ENCODE measurements at places on chromosomes 4 and X.

DNA sequence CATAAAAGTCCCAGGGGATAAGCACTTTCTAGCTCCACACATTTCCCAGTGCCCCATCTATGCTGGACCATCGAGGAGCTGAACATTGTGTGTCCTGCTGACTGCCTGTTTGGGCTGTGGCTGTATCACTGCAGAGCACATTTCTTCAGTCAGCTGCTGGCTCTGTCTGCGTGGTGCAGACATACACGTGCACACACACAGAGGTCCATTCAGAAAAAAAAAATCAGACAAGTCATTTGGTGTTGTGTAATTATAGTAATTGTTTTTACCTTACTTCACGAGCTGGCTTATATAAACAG is 1.1 kb upstream of the PDLIM3 start:
- DNase-seq = no peak

GRCh38 chr4:1247864-1248244 is 1.1 kb downstream of the CTBP1 start:
- DNase-seq = no peak

DNA sequence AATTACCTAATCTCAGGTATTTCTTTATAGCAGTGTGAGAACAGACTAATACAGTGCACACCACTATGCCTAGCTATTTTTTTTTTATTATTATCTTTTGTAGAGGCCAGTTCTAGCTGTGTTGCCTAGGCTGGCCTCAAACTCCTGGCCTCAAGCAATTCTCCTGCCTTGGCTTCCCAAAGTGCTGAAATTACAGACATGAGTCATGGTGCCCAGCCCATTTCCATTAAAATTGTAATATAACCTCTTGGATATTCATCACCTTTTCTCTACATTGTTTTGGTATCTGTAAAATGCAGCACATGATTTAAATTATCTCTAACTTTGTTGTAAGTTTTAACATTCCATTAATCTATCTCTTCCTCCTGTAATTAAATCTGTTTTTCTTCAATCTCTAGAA is 2052.9 kb downstream of the ARAP2 start:
- no peak for DNase-seq

DNA sequence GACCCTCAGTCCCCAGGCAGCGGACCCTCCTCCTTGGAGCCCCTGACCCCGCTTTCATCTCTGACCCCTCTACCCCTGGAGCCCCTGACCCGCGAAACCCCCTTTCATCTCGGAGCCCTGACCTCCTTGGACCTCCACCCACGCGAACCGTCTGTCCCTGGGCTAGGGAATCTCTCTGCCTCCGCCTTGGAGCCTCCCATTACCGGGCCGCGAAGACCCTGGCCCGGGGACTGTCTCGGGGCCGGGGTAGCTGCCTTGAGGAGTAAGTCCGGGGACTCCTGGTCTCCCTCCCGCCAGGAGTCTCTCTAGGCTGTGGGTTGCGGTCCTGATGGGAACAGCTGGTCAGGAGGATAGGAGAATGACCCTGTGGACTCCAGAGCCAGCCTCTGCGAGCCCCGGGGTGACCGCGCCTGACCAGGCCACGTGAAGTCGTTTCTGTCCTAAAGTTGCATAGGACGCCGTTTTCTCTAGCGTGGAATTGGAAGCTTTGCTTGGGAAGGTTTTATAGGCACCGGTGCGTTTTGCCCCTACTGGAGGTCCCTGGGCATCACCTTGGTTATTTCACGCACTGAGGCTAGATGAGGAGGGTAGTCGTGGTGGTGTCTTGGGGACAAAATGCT is 824 bp downstream of the TBC1D14 start:
- DNase-seq = no peak

DNA sequence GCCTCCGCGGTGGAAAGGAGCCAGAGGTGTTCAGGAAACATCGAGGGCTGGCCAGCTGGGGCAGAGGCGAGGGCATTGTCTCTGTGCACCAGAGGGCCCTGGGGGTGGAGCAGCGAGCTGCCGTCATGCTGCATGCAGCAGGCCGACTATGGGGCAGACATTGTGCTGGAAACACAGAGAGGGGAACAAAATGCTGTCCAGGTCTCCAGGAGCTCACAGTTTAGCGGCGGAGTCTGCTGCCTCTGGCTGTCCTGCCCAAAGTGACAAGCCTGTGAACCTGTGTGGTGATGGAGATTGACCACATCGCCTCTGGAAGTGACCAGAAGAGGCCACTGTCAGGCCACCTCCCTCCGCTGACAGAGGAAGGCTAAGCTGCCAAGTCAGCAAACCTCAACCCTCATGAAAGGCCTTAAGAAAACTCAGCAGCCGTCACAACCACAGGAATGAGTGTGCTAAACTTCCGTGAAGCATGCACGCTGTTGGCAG is 20.1 kb upstream of the SASH3 start:
- DNase-seq = peak; percentile 71

DNA sequence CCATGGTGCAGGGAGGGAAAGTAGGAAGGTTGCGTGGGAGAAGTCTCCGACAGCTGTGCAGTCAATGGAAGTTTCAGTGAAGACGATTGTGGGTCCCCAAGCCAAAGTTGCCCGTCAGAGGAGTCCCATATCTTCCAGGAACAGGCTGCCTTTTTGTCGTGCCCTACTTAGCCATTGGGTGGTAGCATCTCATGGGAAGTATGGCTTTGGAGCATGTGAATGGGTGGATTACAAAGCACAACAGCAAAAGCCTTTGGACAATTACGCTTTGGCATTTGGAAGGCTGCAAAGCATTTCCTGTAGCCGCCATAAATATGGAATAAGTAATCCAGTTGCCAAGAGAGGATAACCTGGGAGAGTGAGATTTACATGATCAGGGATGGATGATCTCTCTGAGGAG is 300.7 kb upstream of the BOD1L1 start:
- no peak for DNase-seq

DNA sequence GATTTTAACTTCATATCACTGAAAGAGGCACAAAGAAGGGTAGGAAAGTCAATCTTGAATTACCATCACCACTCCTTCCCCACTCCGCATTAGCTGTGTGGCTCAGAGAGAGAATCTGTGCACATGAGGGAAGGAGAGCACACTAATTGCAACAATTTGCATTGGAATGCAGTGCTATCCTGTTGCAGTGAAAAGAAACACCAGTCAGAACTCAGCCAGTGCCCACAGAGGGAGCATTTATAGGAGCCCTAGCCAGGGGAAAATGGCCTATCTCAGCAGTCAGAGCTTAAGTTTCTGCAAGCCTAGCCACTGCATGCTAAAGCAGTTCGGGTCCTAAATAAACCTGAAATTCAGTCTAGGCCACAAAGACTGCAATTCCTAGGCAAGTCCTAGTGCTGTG is 159.4 kb upstream of the AR start:
- DNase-seq = no peak

DNA sequence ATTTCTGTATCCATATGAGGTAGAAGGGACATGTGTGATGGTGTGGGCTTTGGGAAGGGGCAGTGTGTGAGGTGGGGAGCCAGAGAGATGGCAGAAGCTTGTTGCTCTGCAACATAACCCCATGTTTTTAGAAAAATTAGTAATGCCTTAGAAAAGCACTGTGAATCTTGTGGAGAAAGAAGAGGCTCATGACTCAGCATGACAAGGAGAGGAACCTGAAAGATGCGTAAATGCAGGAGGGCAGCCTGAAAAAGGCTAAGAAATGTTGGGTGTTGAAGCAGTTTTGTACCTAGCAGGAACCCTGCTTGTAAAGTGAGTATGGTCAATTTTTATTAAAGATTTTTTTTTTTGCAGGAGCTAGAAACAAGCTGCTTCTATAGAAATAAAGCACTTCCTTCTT is 59.8 kb downstream of the ARSJ start:
- DNase-seq = peak; percentile 17

DNA sequence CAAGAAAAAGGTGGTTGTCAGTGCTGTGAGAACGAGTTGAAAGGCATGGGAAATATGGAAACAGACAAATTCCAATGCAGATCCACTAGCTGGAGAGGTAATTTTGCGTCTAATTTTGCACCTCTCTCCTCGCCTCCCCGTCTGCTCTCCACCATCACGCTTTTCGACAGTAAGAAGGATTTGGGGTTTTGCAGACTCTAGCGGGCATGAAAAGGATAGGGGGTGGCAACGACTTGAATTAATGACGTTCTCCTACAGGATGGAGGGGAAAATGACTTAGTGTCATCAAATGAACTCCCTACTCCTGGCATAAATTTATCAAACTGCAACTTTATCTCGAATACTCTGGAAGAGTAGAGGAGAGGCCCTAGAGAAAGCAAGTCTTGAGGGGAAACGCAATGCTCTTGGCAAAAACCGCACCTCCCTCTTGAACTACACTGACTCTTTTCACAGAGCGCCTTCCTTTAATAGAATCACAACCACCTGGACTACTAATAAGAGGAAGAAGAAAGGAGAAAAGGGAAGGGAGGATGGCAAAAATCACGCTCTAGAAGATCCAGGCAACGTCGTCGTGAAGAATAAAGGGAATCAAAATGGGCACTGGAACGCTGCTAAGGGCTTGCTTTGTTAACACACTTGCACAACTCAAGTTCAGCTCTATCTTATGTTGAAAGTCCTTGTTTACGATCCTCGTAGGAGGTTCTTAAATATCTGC is 871 bp upstream of the SLITRK2 start:
- no peak for DNase-seq

- peak; percentile 30 for DNase-seq
Measured at GRCh38 chrX:27186671-27187070, 276.5 kb downstream of the PPP4R3C start.

DNA sequence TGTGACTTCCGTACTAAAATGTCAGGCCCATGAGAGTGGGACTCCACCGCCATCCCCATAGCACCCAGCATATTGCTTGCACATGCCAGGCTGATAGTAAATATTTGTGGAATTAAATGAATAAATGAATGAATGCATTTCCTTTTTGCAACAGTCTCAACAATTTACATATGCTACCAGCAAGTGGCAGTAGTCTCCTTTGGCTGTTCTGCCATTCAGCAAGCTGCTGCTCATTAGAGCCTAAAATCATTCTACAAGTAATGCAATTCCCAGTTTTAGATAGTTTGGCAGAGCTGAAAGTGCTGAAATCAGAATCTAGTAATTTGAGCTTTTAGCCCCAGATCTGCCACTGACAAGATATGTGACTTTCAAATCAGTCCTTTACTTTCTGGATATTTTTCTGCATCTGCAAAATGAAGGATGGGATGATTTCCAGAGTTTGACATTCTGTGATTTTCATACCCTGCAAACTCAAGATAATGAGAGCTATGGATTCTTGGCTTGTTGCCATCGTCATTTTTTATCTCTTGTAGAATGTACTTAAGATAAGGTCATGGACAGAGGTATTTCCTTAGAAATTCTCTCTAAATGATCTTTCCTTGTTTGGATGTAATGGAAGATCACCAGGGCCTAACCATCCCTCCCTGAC is 35.7 kb upstream of the INTS6L start:
- peak; percentile 46 for DNase-seq

GRCh38 chr4:73668782-73669201 is 48.6 kb upstream of the RASSF6 start:
- no peak for DNase-seq

DNA sequence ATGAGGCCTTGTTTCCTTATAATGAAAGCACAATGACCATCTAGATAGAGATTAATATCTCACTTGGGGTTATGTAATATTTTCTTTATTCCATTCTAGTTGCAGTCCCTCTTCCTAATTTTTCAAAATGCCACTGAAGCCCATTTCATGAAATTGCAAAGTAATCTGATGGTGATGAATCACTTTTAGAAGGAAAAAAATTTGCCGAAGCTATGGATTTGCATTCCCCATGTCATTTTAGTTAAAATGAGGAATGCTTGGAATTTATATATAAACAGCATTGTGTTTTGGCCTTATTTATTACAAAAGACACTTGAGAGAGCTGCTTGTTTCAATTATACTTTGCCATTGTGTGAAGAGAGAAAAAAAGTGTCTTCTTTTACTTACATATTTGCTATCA is 241.7 kb upstream of the TEX13A start:
- DNase-seq = peak; percentile 73

All from fibroblast of skin of scalp (primary cell).